Ecto neural progenitor cell (in vitro differentiated cells): ENCODE measurements at places on chromosomes 7 and 10.

- DNase-seq = peak; percentile 64
Observed at GRCh38 chr7:3482147-3482921, 181.3 kb downstream of the SDK1 start.

DNA sequence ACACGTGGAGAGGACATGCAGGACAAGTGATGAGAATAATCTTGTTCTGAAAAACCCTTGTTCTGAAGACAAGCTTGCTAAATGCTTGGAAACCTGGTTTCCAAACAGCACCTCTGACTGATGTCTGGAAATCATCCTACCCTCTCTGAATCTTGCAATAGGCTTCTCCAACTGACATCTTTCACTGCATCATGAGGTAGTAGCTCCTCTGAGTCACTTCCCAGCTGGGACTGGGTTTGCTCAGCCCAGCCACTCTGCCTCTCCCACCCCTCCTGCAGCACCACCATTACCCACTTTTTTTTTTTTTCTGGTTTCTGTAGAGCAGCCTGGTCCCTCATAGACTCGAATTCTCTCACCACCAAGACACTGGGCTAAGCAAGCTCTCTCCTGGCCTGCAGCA is 919.8 kb downstream of the GRID1 start:
- DNase-seq = no peak

DNA sequence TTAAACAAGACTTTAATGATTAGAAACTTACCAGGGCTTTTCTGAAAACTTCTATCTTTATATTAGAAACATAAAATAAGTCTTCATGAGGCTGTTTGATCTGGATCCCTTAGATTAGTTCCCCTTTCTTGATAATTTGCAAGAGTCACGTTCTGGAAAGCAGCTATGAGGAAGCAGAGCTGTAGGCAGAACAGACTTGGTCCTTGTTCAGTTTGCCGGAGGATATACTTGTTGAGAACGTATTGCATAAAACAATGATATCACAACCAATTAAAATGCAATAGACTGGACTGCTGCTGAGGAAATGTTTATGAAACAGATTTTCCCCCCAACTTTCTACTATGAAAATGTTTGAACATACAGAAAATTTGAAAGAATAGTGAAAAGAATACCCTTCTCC is 2.8 kb downstream of the SAMD9L start:
- DNase-seq = no peak

DNA sequence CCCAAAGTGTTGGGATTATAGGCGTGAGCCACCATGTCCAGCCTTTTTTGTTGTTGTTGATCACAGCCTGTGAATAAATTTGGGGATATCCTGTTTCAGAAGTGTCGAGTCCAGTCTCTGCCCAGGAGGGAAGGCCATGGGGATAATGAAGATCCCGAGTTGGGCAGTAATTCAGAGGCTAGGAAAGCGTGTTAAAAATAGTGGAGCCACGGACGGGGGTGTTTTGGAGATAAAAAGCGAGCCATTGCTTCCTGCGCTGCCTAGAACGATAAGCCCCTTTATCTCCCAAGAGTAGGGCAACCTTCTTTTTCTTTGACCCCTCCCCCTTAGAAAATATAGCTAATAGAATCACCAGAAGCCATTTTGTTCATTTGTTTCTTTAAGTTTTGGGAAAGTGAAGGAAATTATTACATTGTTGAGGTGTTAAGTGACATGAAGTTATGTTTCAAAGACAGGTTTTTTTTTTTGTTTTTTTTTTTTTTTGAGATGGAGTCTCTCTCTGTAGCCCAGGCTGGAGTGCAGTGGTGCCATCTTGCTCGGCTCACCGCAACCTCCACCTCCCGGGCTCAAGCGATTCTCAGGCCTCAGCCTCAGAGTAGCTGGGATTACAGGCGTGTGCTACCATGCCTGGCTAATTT is 43.3 kb downstream of the IL15RA start:
- no peak for DNase-seq

DNA sequence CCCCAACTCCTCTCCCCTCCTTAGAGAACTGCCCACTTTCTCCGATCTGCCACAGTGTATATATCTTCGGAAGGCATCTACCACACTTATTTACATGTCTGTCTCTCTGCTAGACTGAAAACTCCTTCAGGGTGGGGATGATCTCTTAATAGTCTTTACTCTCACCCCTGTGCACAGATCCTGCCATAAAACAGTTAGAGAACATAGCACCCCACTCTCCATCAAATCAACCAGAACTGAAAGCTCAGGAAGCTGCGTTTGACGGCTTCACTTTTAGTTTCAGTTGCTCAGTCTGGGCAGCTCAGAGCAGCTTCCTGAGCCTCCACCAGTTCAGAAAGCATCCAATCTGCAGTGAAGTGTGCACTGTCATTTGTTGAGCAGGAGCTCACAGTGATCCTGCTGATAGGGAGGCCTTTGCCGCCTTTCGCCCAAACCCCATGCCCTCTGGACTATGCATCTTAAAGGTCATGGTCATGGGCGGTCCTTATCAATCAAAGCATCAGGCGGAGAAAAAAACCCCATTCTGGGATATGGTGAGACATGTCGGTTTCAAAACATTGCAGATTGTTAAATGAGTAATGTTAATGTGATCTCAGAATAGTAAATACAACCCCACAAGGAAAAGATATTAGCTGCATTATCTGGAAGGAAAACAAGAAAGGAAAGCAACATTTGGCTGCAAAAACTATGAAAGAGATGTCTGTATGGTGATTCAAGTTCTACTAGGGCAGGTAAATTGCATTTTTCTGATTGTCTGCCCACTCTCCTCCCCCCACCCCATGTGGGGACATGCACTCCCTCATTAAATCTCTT is 167.1 kb upstream of the ADO start:
- no peak for DNase-seq

- no peak for DNase-seq
Observed at GRCh38 chr10:72011976-72012512, 47.8 kb downstream of the CHST3 start.

GRCh38 chr7:54888734-54889082 is 129.7 kb upstream of the SEC61G start:
- no peak for DNase-seq

DNA sequence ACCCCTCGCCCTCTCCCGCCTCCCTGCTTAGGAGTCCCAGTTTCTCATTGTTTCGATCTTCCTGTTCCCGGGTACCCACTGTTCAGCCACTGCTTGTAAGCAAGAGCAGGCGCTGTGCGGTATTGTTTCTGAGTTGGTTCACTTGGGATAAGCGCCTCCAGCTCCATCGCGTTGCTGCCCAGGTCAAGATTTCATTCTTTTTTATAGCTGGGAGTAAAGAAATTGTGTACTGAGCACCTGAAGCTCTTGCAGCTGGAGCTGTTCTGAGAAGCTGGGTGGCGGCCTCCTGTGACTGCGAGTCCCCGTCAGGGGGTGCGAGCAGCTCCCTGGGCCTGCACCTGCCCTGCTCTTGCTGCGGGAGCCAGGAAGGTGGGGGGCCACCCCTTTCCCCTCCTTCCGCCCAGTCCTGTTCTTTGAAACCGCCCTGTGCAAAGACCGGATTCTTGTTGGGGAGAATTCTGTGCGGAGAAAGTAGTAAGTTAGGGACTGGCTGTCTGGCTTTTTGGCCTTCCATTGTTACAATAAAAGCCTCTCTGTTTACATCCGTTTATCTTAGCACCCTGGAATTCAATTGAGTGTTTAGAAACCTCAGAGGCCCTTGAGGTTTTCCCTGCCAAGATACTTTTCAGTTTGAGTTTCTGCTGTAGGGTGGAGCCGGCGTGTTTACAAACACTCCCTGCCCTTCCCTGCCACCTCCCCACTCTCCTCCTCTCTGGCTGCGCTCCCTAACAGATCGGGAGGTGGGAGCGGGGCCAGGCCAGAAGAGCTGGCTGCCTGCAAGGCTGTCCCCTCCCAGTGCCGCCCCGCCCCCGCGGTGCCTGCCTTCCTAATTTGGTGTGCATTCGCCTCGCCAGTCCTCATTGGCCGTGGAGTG is 30.8 kb upstream of the AP5Z1 start:
- DNase-seq = peak; percentile 98

DNA sequence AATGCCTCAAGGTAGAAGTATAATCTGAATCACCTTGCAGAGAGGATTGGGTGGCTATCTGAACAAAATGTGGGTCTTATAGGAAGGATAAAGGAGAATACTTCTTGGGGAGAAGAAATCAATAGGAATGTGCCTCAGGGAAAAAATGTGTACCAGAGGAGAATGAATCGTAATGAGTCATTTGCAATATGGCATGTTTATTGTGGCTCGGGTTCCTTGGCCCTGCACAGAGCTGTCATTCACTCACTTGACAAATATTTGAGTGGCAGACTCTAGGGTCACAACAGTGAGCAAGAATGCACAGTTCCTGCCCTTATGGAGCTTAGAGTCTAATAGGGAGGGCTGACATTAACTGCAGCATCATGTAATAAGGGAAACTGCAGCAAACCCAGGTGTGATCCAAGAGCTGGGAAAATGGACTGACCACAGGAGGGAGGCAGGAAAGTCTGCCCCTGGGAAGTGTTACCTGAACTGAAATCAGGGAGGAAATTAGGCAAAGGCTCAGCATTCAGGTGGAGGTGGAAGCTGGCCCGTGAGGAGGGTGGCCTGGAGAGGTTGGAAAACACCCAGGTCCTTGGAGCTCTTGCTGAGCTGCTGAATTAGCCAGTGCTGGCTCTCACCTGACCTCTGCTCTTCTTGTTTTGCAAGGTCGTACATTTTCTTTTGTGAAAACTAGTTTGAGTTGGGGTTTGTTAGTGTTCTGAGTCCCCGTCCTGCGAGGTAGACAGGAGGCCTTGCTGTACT is 203.9 kb downstream of the FRMD4A start:
- DNase-seq = no peak

DNA sequence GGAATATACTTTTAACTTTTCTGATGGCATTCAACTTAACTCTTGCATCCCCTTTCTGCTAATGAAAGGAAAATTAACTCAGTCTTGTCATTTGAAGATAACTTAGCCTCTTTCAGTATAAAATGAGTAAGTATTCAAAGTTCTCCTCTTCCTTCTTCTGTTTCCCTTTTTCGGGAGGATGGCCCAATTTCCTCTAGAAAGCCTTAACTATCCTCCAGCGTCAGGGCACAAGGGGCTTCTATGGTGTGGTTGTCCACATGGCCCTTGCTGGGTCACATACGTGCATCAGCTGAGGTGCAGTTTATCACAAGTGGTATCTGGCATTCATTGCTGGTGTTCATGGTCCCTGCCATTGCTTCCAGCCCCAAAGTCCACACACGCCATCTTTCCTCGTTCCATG is 17.8 kb upstream of the GSAP start:
- no peak for DNase-seq

DNA sequence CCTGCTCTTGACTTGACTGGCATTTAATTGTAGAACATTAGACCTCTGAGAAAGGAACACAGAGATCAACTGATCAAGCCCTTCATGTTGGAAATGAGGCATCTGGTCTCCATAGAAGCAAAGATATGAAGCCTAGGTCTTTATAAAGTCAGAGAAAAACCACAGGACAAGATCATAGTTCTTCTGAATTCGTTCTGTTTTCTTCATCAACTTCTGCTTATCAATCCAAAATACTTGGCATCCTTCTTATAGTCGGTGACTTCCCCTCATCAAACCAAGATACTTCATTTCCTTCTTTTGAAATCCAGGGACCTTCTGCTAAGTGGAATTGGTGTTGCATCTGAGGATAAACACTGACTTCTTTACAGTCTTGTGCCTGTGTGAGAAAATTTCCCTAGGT is 77.1 kb upstream of the PRKCQ start:
- no peak for DNase-seq

DNA sequence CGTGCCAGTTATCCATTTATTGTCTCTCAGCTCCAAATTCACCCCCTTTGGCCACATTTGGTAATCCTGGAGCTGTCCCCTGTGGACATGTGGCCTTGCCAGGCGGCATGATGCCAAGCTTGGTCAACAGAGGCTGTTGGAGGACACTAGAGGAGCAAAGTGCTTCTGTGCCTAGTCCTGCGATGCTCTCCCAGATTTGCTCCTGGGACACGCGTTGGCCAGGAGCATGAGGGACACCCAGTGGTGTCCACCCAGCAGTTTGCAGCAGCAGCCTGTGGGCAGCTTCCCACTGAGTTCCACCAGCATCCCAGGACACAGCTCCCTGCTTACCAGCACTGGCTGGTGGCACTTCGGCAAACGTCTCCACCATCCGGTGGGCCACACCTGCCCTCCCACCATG is 55.5 kb upstream of the STEAP1B start:
- DNase-seq = no peak

GRCh38 chr10:105592468-105592867 is 951.4 kb downstream of the SORCS3 start:
- DNase-seq = no peak

- DNase-seq = no peak
Observed at GRCh38 chr10:114691442-114691941, 33.4 kb upstream of the ABLIM1 start.

GRCh38 chr7:101547916-101548661 is 81.0 kb downstream of the MYL10 start:
- no peak for DNase-seq

DNA sequence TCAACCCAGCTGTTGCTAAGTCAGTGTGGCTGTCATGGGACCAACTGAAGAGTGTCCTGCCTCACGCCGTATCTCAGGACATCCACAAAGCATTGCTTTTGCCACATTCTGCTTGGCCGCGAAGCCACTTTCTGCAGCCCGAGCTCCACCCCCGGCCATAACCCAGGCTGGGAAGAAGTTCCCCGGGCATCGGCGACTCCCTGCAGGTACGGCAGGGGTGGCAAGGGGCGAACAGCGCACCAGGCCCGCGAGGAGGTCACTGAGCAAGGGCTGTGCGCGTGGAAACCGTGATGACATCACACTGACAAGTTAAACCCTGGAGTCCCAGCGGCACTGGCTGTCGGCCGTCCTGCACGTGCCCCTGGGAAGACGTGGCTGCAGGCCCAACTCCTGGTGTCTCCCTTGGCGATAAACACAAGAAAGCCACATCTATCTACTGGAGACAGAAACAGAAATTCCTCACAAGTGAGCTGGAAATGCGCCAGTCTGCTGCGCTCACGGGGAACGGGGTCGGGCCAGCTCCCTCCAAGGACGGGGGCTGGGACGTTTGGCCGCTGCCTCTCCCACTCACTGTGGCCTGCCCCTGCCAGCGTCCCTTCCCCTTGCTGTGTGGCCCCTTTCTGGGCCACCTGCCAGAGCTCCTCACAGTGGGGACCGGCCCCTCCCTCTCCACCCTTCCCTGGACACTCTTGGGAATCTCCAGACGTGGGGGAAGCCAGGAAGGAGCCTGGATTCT is 326.3 kb downstream of the DNAJB6 start:
- no peak for DNase-seq

GRCh38 chr10:23190872-23191763 is 994 bp upstream of the PTF1A start:
- DNase-seq = peak; percentile 52

- DNase-seq = no peak
Observed at GRCh38 chr10:127880557-127880956, 12.2 kb downstream of the CLRN3 start.
